ENCODE measurements at places on chromosomes 6 and 20.

- DNase-seq: no peak
Measured at GRCh38 chr20:40488401-40488800, 200.6 kb downstream of the MAFB start.

DNA sequence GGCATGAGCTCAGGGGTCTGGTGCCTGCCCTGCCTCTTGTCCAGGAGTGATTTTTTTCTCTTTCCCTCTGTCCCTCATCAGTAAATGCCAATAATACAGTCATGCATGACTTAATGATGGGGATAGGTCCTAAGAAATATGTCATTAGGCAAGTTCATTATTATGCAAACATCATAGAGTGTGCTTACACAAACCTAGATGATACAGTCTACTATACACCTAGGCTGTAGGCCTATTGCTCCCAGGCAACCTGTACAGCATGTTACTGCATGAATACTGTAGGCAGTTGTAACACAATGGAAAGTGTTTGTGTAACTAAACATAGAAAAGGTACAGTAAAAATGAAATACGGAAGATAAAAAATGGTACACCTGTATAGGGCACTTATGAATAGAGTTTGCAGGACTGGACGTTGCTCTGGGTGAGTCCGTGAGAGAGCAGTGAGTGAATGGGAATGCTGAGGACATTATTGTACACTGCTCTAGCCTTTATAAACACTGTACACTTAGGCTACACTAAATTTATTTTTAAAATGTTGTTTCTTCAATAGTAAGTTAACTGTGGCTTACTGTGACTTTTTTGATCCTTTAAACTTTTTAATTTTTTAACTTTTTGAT lies 22.1 kb downstream of the PBOV1 start:
- DNase-seq: no peak

- no peak for DNase-seq
Measured at GRCh38 chr6:156904176-156904967, 127.2 kb downstream of the ARID1B start.

GRCh38 chr6:84358581-84358980 lies 131.1 kb upstream of the CEP162 start:
- no peak for DNase-seq

DNA sequence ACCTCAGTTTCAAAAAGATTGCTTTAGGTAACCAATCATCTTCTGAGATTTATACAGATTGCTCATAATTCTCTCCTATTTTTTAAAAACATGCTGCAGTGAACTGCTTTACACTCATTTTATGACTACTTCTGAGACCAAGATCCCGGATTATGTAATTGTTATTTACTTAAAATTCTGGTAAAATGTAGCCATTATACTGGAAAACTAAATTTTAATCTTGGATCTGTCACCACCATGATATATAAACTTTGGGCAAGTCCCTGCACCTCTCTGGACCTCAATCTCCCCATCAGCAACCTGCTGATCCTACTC lies 477 bp upstream of the PROCR start:
- no peak for DNase-seq

DNA sequence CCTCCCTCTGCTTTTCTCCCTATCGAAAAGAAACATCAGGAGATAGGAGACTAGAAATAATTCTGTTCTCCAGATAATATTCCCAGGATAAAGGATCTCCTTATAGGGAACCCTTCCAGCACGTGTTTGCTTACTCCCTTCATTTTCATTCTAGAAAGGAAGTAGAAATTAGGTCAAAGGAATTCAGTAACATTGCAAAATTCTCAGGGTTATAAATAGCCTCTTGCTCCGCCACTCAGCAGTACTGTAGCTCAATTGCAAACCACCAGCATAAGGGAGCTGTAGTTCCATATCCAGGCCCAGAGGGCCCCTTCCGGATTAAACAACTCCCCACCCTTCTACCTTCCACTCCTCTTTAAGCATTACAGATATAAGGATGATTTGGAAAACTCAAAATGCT lies 6.2 kb downstream of the ELMO2 start:
- no peak for DNase-seq

GRCh38 chr20:59572515-59572914 lies 31.8 kb upstream of the PHACTR3 start:
- no peak for DNase-seq

DNA sequence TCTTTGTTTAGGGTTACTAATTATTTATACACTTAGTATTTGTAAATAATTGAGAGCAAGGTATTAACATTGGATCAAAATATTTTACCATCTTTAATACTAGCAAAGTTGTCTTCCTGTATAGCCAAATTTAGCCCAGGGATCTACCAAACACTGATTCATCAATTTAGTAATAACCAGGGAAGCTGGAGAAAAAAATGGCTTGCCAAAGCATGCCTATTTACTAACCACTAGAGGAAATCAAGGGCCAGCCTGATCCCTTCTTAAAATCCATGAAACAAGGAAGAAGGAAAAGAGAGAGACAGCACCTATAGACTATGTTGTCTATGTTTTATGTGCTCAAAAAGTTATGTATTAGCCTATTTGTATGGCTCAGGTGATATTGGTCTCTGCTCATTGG lies 450.3 kb upstream of the GJE1 start:
- no peak for DNase-seq

GRCh38 chr6:12047304-12047703 lies 35.2 kb downstream of the HIVEP1 start:
- DNase-seq: no peak

DNA sequence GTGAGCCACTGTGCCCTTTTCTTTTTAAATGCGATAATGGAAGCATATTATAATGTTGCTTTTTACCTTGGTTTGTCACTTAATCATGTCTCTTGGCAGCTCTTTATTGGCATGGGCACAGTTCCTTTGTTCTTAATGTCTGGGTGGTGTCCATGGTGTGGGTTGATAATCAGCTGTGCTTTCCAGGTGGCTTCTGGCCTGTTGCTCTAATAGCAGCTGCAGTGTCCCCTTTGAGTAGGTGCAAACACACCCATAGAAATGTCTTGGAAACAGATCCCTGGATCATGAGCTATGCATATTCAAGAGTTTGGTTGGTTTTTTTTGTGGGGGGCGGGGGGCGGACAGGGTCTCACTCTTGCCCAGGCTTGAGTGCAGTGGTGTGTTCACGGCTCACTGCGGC lies 29.9 kb downstream of the EFCAB8 start:
- DNase-seq: no peak

DNA sequence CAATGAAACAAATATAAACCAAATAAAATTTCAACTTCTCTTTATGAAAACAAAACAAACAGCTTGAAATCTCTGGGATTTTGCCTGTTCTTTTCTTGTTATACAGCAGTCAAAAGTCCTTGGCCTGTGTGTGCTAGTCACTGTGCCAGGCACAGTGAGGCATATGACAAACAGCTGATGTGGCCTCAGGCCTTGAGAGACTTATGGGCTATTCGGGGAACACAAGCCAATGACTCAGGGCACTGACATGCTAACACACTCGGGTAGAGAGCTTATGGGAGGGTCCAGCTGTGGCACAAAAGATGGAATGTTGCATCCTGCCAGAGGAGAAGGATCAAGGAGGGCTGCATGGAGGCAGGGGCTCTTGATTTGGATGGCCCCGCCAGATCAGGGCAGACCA lies 95.4 kb upstream of the NKX2-2 start:
- DNase-seq: no peak

DNA sequence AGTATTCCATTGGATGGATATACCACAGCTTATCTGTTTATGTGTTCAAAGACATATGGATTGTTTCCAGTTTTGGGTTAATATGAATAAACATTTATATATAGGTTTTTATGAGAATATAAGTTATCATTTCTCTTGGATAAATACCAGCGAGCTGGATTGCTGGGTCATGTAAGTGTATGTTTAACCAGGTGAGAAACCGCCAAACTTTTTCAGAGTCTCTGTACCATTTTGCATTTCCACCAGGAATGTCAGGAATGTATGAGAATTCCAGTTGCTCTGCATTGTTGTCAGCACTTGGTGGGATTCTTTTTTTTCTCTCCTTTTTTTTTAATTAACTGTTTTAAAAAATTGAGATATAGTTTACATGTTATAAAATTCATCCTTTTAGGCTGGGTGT lies 52.1 kb downstream of the PHF20 start:
- no peak for DNase-seq

- no peak for DNase-seq
Measured at GRCh38 chr6:124604719-124605118, 357.5 kb upstream of the RNF217 start.

- no peak for DNase-seq
Measured at GRCh38 chr6:32774426-32774825, 11.1 kb upstream of the HLA-DQB2 start.

- no peak for DNase-seq
Measured at GRCh38 chr20:62804021-62804626, 511 bp upstream of the OGFR start.

GRCh38 chr6:117497237-117497636 lies 14.8 kb downstream of the DCBLD1 start:
- no peak for DNase-seq

DNA sequence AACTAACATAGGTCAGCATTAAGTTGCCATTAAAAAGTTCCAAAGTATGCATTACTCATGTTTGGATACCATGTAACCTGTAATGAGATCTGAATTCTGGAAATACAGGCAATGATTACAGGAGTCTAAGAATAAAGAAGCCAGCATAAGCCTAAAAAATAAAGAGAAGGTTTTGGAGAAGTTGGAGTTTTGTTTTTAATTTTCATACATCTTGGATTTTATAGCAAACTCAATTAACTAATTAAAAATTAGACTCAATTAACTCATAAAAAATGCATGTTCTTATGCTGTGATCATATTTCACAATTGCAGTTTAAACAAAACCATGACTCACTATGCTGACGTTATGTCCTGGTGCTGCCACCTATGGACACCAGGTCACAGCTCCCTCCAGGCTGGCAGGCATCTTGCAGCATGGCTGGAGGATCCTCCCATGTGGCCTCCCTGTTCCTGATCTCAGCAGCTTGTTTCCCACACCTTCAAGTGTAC lies 648.8 kb upstream of the AGPAT4 start:
- peak; percentile 88 for DNase-seq

DNA sequence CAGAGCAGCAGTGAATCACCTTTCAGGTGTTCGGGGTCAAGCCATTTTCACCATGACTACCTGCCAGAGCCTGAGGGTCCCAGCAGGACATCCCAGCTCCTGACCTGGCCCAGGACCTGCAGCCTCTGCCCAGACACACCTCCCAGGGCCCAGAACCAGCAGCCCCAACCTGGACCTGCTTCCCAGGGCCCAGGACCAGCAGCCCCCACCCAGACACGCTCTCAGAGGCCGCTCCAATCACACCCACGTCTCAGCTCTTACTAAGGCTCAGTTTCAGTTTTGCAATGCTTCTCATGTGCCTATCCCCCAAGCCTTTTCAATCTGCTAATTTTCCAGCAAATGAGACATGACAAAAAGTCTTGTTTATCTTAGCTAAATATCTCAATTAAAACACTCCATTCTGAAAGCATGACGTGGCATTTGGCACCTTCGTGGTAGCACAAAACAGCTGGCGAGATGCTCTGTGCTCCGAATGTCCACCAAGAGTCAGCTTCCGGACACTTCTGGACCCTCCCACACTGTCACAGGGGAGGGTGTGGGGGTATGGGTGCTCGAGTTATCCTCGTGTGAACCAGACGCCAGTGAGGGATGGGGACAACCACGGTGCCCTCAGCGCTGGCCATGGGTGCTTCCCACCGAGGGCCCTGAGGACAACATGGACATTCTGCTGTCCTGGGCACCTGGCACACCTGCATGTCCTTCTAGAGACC lies 253.2 kb downstream of the DLL1 start:
- DNase-seq: no peak

GRCh38 chr6:32614366-32615081 lies 22.7 kb upstream of the HLA-DQA1 start:
- DNase-seq: no peak

GRCh38 chr6:41636833-41637193 lies 1.5 kb upstream of the MDFI start:
- DNase-seq: no peak
